ENCODE measurements at places on chromosomes 4 and X. TPM values are rescaled to one million over a fixed set of nuclear protein-coding genes. Genes with fewer than 3 reads are reported as not detected.

- DNase-seq: peak; percentile 34
Observed at GRCh38 chr4:80202741-80203553, 5.6 kb downstream of the PRDM8 start.

DNA sequence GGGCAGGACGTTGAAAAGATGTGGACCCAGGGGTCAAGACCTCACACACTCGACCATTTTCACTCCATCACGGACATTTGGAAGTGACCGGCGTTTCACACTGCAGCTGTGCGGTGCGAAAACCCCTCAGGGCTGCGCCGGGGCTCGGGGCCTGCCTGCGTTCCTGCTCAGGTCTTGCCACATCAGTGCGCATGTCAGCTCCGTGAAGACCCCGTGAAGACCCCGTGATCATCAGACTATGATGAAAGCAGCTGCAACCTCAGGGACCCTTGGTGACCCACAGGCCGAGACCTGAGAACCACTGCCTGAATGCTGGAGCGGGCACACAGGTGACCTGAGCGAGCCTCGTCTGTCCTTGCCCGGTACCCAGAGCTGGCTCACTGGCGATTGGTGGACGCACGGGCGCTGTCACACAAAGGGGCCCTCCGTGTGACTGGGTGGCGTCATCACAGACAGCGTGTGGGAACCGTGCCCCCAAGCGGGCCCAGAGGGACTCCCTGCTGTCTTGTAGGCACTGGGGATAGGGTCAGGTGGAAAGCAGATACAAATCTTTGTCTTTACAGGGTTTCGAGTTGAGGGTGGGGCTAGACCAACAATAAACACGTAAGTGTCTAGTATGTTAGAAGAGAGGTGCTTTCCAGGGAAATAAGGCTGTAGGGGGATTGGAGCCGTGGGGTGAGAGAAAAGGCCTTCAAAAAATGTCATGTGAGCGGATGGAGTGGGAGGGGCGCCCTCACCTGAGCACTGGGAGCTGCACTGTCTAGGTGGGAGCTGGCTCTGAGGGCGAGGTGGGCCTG is 12.7 kb downstream of the MSANTD1 start:
- no peak for DNase-seq

HERC6 gene
- 2.3 TPM for total RNA-seq

DNA sequence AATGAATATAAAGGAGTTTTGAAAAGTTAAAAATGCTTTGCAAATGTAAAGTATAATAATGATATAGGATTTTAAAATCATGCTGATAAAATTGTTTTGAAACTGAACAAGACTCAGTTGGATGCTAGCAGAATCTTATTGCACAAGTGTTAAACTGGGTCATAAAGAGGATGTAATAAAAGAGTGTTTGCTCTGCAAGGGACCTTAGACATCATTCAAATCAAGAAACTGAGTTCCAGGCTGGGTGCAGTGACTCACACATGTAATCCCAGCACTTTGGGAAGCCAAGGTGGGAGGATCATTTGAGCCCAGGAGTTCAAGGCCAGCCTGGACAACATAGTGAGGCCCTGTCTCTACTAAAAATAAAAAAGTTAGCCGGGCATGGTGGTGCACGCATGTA is 27.5 kb upstream of the DUSP21 start:
- DNase-seq: no peak

DNA sequence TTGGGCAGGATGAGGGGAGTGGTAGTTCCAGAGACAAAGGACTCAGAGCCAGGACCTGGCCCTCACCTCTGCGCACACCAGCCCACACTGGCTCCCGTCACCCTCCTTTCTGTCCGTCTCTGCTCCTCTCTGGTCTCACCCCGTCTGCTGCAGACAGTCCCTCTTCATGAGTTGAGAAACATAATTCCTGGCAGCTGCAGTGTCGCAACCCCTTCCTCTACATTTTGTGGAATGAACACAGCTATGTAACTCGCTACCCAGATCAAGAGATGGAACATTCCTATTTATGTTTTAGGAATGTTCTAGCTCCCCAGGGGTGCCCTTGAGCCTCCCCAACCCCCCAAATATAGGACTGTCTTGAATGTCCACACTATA is 59.3 kb downstream of the SHROOM2 start:
- DNase-seq: no peak

GRCh38 chr4:17397611-17398010 is 114.3 kb downstream of the QDPR start:
- DNase-seq: no peak

DNA sequence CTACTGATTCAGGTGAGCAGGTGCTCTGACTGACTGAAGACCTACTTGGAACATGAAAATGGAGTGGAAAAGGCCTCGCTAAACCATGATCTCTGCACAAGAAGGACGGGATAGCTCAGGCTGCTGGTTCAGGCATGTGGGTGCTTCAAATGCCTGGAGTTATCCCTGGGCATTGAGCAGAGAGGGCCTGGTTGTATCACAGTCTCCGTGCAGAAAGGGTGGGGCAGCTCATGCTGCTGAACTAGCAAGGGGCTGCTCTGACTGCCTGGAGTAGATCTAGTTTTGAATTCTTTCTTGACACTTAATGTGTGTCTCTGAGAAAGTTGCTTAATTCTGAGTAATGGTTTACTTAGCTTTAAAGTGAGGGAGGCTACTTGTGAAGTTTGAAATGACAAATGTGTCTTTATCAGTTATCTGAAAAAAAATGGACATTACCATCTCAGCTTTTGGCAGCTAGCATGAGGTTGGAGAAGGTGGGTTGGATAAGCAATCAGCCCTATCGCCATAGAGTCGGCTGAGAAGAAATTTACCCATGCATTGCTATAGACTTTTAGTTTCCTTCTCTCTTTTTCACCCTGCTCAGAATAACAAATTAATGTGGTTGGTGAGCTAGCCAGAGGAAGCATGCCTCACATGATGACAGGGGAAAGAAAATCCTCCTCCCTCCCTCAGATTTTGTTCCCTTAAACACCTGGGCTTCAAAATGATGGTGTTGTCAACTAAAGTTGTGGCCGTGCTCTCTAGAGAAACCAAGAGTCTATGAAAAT is 832.4 kb downstream of the STIM2 start:
- no peak for DNase-seq

DCAF8L2 gene
- total RNA-seq: not detected

DNA sequence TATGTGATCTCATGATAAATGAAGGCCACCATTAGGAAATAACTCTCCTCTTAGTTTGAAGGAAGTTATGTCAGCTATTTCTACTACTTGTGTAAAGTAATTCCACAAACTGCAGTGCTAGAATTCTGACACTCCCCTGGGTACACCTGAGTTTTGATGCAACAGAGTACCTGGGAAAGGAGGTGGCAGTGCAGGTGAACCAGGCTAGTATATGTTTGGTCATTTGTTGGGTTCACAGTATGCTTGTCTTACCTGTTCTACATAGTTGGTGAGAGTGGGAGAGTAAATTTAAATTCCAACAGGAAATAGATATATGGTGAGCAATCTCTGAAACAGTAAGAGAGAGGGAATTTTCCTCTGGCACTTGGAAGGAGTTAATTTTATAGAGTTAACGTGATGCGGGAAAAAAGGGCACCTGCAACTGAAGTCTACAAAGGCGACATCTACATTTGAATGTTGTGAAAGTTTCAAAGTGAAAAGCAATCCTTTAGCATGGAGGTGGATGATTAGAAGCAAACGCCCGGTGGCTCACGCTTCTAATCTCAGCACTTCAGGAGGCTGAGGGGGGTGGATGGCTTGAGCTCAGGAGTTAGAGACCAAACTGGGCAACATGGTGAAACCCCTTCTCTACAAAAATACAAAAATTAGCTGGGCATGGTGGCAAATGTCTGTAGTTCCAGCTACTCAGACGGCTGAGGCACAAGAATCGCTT is 8.3 kb upstream of the SLC10A6 start:
- no peak for DNase-seq

DNA sequence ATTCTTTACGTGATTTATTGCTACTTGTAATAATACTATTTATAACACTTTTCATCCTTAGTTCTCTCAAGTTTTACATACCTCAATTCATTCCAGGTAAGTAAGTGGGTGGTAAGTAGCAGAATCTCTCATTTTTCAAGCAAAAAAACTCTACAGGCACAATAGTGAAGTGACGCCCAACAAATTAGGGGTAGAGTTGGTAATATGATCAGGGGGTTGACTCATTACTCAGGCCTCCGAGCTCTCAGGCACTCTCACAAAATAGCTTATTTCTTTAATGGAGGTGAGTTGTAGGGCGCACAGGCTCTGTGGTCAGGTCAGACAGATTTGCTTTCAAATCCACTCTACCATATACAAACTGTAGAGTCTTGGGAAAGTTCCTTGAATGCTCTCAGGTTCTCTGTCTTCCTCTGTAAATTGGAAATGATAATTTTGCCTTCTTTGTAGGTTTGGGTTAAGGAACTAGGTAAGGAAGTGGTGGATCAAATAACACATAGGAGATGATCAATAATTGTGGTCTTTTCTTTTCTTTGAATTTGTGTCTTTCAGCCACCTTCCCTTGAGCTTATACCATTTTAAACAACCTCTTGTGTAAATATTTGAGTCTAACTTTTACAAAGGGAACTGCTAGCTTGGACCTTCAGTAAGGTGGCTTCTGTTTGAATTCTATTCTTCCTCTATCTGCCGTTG is 134.9 kb upstream of the LEF1 start:
- no peak for DNase-seq

- no peak for DNase-seq
Observed at GRCh38 chrX:13077168-13077567, 32.7 kb upstream of the FAM9C start.

- no peak for DNase-seq
Observed at GRCh38 chrX:101091817-101092216, 6.2 kb upstream of the CENPI start.

DNA sequence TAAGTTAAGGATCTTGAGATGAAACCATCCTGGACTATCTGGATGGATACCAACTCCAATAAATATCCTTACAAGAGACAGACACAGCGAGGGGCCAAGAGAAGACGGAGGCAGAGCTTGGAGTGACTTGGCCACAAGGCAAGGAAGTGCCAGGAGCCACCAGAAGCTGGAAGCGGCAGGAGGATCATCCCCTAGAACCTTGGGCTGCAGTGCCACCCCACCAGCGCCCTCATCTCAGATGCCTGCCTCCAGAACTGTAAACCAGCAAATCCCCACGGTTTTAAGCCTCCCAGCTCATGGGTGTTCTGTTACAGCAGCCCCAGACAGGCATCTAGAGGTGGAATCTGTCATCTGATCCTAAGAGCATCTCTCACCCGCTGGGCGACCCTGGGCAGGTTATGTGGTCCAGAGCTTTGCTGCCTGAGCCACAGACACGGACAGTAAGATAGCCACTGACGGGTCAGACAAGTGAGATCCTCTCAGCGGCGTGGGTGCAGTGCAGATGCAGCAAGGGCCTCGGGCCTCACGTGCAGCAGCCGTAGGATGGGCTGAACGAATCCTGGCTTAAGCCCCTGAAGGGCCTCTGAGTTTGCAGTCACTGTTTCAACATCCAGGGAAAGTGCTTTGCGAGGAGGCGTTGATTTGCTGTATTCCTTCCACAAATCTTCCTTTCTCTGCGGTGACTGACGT is 25.1 kb upstream of the MXD4 start:
- no peak for DNase-seq

GRCh38 chr4:7155590-7156071 is 36.7 kb upstream of the SORCS2 start:
- DNase-seq: no peak

- DNase-seq: no peak
Observed at GRCh38 chrX:40147971-40148370, 50.2 kb upstream of the BCOR start.

DNA sequence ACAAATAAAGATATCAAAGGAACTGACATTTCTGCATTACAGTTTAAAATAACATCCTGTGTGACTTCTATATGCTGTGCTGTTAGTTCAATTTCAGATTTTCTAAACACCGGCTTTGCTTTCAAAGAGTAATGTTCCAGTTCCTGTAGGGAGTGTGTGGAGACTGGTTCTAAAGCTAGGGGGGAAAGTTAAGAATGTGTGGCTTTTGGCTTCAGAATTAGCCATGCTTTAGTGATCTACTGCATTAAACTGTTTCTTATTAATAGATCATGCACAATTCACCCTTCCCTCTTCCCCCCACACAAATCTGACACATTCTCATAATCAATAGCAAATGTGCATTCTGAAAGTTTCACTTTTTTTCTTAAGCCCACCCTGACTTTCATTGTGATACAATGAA is 32.0 kb upstream of the DKK2 start:
- no peak for DNase-seq

DNA sequence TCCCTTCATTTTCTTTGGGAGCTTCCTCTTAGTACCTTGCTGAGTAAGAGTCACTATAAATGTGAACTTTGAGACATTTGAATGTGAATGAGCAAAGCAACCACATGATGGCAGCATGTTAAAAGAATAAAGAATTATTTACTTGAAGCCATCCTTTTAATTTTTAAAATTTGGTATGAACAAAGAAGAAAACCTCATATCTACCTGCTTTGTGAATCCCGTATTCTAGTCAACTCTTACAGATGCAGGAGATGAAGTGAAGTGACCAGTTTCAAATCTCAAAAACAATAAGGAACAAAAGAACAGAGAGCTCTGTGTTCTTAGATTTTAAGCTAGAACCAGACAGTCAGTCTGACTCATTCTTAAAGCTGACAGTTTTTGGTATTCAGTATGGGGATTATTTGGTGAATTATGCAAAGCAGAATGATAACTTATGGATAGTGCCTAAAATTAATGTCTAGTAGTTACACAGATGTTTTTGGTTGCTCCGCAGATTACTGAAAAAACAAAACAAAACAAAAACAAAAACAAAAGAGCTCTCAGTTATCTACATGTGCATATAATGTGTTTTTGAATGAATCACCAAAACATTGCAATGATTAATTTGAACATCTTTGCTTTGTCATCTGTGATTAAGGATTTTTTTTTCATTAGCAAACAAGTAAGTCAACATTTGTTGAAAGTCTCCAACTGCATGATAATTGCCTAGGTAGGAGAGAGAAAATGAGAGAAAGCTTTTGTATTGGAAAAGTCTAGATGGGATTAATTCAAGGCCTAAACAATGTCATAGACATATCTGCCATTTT is 48.2 kb upstream of the H2AZ1 start:
- DNase-seq: no peak

DNA sequence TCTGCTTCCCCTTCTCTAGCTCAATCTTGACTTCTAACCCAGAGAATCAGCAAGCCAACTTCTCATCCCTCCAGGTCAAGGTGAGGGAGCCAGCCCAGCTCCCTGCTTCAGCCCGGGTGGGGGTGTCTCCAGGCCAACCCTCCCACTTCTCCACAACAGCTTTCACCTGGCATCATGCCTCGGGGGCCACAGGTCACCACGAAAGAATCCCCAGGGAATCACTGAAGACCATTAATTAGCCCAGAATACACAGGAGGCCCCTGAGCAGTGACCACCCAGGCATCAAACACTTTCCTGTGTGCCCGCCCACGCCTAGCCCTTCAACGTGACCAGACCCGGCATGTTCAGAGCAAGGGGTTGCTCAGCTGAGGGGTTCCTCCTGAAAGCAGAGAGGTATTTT is 646.7 kb downstream of the BCOR start:
- DNase-seq: no peak

PASD1 gene
- not detected for total RNA-seq
